GM12878 (cell line): ENCODE measurements at places on chromosomes 2 and 18.
A peak's percentile ranks its signal among the peaks of the same experiment; 100 is the strongest.

DNA sequence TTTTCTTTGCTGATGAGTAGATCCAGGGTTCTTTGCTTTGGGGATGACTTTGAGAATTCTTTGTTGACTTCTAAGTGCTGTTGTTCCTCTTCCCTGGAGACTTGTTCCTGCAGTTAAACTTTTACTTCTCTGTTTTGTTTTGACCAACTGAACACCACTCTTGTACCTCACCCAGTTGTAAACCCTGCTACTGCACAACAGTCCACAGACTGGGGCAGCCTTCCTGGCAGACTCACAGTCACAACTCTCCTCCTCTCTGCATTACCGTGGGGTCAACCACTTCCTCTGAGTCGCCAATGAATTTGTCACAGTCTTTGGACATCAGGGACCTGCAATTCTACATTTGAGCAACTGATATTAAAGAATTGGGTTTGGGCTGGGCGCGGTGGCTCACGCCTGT is 3.8 kb upstream of the SLC8A1 start:
- no peak for DNase-seq

- DNase-seq, result no peak
These were observed 110.1 kb downstream of the HIBCH start for GRCh38 chr2:190209559-190209958.

- no peak for DNase-seq
These were observed 237.5 kb upstream of the RBBP8 start for GRCh38 chr18:22695674-22696073.

GRCh38 chr18:2681993-2682603 is 26.6 kb downstream of the SMCHD1 start:
- no peak for DNase-seq

DNA sequence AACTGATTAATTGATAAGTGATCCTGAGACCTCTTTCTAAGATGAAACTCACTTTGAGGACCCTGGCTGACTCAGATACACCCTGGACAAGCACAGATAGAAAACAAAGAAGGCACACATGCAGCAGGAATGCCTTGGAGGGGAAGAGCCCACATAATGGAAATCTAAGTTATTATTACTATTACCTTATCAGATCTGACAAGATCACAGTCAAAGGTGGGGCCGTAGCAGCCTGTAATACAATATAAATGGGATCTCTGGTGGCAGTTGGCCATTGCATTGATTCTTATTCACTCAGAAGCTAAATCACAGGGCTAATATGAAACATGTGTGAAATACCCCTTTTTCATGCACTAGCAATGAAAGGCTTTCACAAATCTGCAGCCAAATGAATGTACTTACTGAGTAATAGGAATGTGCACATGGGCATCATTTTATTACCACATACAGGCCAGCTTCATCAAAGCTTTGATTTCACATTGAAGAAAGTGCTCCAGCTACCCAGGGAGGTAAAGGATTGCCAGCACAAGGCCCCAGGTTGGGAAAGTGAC is 84.0 kb downstream of the ZBTB7C start:
- DNase-seq, result no peak

- DNase-seq, result no peak
These were observed 5.8 kb upstream of the ONECUT2 start for GRCh38 chr18:57429167-57430078.

GRCh38 chr2:179974761-179975160 is 32.3 kb downstream of the CWC22 start:
- no peak for DNase-seq

DNA sequence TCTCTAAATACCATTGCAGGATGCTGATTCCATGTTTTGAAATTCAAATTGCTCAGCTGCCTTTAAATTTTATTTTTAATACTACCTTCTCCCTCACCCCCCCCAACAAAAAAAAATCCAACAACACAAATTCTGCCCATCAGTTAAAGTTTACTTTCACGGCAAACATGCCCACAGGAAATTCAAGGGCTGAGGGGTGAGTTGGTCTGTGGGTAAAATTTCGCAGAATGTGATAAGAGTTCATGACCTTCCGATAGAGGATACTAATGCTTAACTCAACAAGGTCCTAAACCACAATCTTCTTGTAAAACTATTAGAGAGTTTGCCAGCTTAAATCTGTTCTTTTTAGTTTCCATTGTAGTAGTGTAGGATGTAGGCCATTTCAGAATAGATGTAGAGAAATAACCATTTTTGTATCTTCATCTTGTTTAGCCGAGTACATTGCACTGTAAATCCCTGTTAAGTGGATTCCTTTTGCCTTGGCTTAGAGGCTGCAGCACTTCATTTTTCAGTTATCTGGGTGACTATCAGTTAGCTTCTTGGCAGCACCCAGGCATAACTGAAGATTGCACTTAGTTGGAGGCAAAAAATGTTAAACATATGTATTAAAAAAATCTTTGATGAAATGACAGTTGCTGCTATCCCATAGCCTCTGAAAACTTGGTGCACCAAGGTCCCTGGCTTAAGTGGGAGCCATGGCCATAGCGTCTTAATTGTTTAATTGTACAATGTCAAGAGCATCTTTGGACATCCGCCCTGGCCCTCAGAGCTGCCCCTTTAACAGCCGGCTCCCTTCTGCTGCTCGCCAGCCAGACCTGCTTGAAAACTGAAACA is 232.3 kb downstream of the HAUS1 start:
- no peak for DNase-seq

- no peak for DNase-seq
These were observed 3.8 kb downstream of the VPS54 start for GRCh38 chr2:64015391-64015790.

DNA sequence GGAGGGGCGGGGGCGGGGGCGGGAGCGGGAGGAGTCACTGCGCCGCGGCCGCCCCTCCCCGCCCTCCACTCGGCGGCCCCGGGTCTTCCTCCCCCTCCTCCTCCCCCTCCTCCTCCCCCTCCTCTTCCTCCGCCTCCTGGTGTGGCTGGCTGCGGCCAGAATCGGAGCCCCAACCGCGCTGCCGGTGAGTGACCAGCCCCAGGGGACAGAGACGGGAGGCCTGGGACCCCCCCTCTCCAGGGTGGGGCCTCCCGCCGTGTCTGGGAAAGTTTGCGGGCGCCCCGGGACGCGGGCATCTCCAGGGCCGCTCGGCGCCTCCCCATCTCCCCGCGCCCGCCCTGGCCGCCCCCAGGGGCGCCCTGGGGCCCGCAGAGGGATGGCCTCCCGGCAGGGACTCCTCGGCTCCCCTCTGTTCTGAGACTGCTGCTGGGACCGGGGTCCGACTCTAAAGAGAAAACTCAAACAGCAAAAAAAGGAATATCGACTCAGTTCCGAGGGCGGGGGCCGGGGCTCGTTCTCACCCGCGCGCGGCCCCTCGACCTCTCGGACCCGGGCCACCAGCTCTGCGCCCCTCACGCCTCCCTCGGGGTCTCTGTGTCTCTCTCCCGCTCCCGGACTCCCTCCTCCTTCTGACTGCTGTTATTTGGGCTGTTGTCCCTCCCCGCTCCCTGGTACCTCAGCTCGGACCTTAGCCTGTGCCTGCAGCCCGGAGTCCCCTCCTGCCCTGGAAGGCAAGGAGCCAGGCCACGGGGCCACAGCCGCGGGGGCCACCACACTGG is at the start of gene STON1:
TSS of gene STON1 (plus strand) at position 122 of the 779 bp plus-strand sequence. CDS start 50,480 bp downstream, outside the sequence.
- no peak for DNase-seq

- DNase-seq, result no peak
These were observed 9.7 kb upstream of the STRN start for GRCh38 chr2:36976065-36976464.

DNA sequence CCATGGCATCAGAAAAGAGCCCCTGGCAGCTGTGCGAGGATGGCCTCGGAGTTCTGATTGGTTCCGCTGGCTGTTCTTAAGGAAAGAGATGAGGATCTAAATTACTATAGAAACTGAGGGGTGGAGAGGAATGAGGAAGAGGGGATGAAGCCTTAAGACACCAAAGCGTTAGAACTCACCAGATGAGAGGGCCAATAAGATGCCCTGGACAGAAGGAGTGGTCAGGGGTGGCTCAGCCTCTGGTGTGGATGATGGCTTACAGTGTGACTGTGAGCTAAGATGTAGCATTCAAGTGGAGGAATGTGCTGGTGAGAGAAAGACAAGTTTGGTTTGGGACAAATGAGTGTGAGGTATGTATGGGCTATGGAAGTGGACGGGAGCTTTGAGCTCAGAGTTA is 97.8 kb downstream of the ZFP36L2 start:
- no peak for DNase-seq

DNA sequence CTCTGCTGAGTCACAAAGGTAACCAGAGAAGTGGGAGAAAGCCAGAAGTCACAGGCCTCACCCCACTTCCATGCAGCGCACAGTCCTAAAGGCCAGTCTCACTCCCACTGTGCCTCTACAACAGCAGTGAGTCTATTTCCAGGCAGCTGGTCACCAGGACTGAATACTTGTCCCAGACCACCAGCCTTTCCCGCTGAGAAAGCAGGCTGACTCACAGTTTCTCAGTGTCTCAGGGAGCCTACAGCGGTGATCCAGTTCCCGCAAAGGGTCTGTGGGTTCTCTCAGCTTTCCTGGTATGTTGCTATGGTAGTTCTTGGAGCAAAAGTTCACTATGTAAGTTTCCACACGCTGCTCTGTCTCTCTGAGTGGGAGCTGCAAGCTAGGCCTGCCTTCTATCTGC is 622.5 kb downstream of the RNF144A start:
- DNase-seq, result no peak

DNA sequence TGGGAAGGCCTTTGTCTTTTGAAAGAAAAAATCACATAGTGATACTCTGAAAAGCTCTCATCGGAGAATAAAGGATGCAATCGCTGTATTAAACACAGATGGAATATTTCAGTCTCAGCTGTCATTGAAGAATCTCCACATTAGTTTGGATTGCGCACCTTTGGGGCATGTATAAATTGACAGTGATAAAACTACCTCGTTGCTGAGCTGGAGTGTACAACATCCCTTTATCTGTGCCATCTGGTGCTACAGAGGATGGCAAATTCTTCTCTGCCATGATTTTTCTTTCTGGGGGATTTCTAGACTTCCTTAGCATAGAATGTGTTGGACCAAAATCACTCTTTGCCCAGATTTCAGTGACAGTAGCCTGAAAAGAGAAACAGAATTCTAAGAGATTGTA is 185.3 kb downstream of the PARD3B start:
- no peak for DNase-seq

GRCh38 chr2:86704459-86704971 is 15.6 kb upstream of the RMND5A start:
- DNase-seq, result no peak

- no peak for DNase-seq
These were observed 32.0 kb upstream of the INHBB start for GRCh38 chr2:120313695-120314615.

GRCh38 chr2:226420646-226421045 is 379.0 kb downstream of the IRS1 start:
- no peak for DNase-seq

DNA sequence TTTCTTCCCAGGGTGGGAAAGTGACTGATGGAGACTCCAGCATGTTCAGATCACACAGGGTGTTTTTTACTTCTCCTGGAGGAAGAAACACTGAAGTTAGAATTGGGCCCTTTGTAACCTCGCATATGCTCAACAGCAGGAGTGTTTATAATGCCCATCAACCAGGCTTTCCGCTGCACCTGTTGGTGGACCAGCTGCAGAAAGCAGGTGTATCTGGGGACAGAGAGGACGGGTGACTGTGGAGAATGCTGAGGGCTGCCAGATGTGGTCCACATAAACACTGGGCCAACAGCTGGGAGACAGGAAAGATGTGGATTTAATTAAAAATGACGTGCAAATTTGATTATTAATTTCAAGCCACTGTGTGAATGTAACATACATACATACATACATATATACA is 335.5 kb upstream of the SPRED2 start:
- DNase-seq, result no peak

- no peak for DNase-seq
These were observed 34.9 kb downstream of the LRRTM4 start for GRCh38 chr2:77487074-77487803.

DNA sequence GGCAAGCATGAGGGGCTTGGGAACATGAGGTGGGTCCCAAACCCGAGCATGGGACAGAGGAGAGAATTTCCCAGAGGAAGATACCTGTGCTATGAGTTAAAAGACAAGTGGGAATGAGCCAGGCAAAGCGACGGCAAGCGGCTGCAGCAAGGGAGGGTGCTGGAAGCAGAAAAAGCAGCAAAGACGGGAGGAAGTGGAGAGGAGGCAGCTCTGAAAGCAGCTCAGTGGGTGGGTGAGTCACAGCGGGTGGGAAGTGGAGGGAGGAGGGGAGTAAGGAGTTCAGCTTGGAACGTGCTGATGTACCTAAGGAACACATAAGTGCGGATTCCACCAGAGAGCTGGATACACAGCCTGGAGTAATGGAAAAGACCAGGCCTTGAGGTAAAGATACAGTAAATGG is 41.4 kb downstream of the THUMPD2 start:
- no peak for DNase-seq

DNA sequence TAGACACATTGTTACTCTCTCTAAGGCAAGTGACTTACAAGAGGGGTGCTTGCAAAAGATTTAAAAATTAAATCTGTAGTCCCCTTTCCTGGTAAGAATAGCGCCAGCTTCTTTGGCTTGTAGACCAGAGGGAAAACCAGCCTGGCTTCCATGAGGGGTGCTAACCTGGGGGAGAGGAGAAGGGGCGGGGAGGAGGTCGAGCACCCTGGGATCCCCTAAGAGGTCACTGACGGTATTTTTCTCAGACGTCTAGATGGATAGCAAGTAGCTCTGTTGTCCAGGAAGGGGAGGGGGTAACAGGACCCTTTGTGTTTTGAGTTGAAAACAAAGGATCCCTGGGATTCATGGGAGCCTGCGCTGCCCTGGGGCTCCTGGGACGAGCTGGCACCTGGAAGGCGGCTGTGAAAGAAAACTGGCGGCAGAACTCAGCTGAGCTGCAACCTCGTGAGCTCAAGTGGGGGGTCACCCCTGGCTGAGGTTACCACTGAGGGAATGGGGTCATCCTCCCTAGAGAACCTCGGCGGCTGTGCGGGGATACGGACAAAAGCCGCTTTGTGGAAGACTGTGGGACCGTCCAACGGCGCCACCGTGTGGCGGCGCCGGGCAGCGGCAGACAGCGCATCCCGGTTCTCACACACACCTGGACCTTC is 37.8 kb upstream of the MRPL19 start:
- no peak for DNase-seq

DNA sequence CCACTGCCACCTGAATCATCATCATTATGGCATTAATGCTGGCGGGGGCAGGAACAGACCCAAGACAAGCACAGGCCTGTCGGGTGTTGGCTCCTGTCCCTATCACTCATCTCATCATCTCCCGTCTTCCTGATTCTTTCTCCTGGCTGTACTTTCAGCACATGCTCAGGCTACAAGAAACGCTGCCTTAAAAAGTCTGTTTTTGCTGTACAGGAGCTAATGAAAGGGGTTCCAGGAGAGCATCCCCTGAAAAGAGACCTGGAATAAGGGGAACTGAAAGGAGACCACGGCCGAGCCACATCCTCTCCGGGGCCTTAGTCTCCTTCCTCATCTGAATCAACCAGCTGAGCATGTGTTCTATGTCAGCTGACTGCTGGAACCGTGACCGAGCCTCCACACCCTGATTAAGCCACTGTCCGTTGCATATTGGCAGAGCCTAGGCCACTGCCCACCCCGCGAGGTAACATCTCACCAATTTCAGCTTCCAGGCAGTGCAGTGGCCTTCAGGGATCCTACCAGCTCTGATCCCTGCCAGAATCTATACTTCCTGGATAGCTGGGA is 62.6 kb downstream of the DNMT3A start:
- peak; percentile 86 for DNase-seq

GRCh38 chr2:198930170-198930569 is 527.6 kb downstream of the SATB2 start:
- no peak for DNase-seq
